ENCODE measurements at places on chromosomes 1 and 21.
A peak's percentile ranks its signal among the peaks of the same experiment; 100 is the strongest.

DNA sequence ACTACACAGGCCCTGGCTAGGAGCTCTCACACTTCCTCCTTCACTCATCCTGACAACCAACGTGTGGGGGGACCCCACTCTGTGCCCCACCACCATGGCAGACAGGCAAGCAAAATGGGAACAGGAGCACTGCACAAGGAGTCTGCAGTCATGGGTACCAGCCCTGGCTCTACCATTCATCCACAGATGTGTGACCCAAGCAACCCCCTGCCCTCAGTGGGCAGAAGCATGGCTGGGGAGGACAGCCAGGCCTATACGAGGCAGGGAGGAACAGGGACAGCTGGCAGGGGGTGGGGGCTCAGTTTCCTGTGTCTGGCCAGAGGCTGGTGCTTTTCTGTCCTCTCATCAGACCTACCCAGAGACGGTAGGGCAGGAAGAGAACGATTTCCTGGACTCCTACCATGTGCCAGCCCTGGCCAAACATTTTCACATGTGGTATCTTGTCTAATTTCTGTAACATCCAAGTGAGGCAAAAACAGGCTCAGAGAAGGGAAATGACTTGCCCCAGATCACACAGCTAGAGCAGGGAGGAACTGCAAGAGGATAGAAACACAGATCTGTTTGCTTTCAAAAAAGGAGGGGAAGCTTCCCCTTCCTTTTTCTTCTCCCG is 178.0 kb downstream of the HIVEP3 start:
- DNase-seq: no peak

GRCh38 chr1:29959356-29959755 is 723.0 kb downstream of the PTPRU start:
- no peak for DNase-seq

DNA sequence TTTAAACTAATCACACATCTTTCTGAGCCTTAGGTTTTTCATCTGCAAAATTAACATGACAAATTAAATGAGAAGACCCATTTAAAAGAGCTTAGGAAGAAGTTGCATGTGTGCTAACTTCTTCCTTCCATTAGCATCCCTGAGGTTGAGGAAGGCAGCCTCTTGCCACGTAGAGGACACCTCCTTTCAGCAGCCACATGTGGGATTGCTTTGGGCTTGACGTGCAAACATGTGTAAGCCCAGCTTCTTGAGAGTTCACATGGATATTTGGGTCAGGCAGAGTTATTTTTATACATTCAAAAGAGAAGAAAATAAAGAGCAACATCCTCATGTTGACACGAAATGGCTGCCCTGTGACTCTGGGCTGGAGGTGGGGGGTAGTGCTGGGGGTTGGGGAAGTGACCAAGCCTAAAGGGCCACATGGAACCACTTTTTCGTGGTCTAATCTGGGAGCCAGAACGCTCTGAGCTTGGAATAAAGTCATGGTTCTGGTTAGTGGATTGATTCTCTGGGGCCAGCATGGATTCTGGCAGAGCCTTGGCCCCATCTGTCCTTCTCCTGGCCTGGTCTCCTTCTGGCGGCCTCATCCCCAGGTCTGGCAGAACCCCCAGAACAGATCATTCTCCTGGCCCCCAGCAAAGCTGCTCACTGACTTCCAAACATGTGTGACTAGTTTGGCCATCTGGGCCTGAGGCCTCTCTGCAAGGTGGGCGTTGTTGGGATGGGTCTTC is 137.1 kb upstream of the USP24 start:
- peak; percentile 56 for DNase-seq

GRCh38 chr1:160544647-160545046 is 21.6 kb upstream of the SLAMF6 start:
- no peak for DNase-seq

DNA sequence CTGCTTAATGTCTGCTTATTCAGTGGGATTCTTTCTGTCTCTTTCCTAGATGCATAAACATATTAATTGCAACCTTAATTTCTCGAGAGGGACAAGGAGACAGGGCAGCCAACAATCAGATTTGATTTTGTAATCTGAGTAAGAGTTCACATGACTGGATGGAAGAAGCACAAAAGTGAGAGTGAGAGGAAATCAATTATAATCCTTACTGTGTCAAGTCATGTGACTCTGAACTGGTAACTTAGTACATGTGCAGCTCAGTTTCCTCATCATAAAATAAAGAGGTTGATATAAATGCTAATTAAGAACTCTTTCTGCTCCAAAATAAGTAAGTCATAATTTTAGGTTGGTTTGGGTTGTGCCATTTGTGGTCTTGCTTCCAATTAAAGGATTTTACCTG is 439.5 kb downstream of the AMY1C start:
- DNase-seq: no peak

DNA sequence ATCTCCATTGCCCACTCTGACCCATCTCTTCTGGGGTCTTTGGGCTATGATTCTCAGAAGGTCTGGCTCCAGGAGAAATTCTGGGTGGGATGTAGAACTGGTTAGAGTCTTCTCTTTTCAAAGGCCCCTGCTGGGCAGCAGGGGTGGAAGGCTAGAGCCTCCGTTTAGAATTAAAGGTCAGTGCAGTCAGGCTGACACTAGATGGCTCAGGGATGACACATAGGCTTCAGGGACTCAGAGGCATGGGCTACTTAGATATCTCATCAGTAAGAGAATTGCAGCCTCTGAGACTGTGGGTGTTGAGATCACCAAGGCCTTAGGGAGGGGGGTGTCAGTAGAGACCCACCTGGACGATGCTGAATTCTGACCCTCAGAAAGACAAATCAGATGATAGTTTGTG is 12.6 kb upstream of the PPM1J start:
- no peak for DNase-seq

DNA sequence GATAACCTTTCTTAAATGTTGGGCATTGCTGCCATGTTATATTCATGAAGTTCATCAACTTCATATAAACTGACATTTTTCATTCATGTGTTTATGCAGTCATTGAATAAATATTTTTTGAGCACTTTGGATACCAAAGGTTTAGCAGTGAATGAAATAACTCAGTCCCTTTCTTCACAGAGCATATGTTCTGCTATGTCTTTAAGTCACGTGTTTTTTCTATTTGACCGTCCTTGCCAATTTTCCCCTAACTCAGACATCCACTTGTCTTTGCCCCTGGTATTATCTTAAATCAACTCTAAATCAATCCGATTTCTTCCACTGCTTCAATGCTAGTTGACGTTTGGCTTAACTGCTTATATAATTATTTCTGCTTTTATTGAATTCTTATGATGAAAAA is 16.6 kb downstream of the ADARB1 start:
- no peak for DNase-seq

GRCh38 chr1:18145851-18146618 is 38.4 kb downstream of the IGSF21 start:
- DNase-seq: no peak

GRCh38 chr1:174401075-174401474 is 46.7 kb upstream of the GPR52 start:
- DNase-seq: no peak

GRCh38 chr1:21192871-21193270 is 16.2 kb upstream of the EIF4G3 start:
- no peak for DNase-seq

- peak; percentile 92 for DNase-seq
These were observed at the start of gene ARF1 for GRCh38 chr1:228082214-228082917. TSS of gene ARF1 (plus strand) at chr1:228082708. CDS start at chr1:228097115, 14,407 bp downstream.

DNA sequence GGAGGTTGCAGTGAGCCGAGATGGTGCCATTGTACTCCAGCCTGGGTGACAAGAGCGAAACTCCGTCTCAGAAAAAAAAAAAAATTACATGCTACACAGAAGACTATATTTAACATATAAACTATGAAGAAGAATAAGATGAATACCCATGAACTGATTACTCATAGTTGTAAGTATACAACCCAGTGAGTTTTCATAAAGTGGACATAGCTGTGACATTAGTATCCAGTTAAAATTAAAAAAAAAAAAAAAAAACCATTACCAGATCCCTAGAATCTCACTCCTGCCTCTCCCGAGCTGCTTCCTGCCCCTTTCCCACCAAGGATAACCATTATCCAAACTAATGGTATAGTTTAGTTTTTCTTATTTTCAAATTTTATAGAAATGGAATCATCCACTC is 37.4 kb downstream of the UBE4B start:
- DNase-seq: no peak

GRCh38 chr1:9428601-9429341 is 110.5 kb upstream of the SLC25A33 start:
- peak; percentile 99 for DNase-seq

- DNase-seq: no peak
These were observed 667.1 kb upstream of the PKN2 start for GRCh38 chr1:88016947-88017346.

DNA sequence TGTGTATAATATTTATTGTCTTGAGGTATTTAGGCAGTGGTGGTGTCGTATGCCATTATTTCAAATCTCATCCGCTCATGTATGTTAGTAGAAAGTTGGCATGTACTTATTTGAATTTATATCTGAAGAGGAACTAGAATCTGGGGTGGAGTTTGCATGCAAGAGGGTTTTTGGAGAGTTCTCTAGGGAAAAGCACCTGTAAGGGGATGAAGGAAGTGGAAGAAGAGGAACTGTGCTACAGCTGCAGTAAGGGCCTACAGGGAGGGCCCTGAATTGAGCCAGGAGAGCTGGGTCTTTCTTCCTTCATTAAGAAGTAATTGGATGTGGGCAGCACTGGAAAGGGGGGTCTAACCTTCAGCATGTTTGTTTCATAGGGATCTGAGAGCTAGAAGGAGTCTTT is 197.2 kb downstream of the HMCN1 start:
- DNase-seq: no peak

DNA sequence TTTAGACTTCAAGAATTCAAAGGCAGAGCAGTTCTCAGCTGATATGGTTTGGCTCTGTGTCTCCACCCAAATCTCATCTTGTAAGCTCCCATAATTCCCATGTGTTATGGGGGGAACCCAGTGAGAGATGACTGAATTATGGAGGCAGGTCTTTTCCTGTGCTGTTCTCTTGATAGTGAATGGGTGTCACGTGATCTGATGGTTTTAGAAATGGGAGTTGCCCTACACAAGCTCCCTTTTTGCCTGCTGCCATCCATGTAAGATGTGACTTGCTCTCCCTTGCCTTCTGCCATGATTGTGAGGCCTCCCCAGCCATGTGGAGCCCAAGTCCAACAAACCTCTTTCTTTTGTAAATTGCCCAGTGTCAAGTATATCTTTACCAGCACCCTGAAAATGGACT is 146.5 kb downstream of the EIF4G3 start:
- no peak for DNase-seq

DNA sequence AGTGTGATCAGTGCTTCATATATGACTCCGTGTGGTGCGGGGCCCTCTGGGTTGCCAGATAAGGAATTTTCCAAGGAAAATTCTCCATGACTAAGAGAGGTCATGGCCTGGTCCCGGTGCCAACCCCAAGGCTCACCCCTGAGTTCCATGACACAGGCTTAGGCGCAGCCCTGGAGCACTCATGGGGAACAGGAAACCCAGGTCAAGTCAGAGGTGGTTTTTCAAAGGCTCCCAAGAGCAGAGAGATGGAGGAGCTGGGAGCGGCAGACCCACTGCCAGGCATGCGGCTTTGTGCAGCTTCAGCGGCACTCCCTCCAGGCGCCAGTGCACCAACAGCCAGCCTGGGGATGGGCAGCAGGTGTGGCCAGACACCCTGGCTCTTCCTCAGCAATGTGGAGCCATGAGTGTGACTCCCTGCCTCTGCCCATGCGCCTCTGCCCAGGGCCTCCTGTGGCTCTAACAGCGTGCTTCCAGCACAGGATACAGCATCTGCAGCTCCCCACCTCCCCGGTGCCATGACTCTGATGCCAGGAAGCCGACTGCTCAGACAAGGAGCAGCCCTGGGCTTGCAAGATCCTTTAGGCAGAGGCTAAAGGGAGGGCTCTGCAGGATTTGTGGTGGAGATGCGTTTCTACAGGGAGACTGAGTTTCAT is 47.3 kb downstream of the GPR161 start:
- DNase-seq: no peak

- peak; percentile 84 for DNase-seq
These were observed 37.6 kb downstream of the TRIM11 start for GRCh38 chr1:228368801-228369607.

DNA sequence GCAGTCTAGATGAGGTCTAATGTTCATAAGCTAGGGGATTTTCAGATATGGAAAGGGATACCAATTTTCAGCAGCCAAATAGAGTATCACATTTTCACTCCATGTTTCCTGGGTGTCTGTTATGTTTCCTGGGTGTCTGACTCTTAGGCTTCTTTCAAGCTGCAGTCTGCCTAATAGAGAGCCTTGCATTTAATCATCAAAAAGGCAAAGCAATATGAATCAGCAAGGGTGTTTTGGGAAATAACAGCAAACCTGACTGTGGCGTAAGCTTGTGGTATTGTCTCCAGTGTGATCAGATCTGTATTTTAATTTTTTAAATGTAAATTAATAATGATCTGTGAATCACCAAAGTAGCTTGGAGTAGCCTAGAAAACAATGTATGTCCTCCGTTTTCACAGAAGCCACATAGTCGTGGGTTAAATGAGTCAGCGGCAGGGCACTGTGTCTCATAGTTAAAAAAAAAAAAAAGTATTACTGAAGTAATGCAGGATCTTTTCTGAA is 10.4 kb downstream of the LGALS8 start:
- DNase-seq: no peak

DNA sequence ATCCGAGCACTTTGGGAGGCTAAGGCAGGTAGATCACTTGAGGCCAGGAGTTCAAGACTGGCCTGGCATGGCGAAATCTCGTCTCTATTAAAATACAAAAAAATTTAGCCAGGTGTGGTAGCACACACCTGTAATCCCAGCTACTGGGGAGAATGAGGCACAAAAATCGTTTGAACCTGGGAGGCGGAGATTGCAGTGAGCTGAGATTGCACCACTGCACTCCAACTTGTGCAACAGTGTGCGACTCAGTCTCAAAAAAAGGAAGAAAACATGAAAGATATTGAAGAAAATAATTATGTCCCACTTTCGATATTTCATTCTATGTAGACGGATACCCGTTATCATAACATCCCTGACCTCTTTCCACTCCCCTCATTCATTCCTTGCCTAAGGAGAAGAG is 19.2 kb downstream of the TUT4 start:
- DNase-seq: no peak

DNA sequence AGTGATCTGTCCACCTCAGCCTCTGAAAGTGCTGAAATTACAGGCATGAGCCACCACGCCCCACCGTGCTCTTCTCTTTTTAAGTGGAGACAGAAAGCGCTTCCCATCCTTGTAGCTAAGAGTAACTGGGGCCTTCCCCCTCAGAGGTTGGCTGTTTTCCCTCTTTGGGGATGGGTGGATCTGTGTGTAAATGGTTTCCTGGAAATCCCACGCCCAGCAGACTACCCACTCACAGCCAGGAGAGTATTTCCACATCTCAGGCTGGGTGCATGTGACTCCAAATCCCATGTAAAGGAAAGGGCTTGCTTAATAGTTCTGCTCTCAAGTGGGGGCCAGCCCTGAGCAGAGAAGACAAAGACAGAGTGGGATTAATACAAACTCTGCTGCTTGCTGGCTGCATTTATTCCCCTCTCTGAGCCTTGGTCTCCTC is 19.6 kb upstream of the TCEA3 start:
- peak; percentile 55 for DNase-seq
